ENCODE measurements at places on chromosomes 4 and X.

DNA sequence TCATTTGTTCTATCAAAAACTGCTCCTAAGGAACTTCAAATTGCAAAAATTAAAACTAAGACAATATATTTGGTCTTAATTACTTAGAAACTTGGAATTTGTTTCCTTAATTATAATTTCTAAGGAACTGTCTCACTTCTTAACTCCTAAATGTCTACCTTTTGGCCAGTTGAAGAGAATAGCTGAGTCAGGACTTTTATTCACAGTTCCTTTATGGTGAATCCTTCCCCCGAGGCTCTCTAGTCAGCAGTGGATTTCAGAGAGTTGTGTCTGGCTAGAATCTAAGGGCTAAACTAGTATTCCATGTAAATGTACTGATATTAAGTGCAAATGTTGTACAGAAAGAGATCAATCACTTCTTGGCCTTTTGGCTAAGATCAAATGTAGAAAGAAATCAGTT is 69.3 kb downstream of the AMMECR1 start:
- DNase-seq: no peak

DNA sequence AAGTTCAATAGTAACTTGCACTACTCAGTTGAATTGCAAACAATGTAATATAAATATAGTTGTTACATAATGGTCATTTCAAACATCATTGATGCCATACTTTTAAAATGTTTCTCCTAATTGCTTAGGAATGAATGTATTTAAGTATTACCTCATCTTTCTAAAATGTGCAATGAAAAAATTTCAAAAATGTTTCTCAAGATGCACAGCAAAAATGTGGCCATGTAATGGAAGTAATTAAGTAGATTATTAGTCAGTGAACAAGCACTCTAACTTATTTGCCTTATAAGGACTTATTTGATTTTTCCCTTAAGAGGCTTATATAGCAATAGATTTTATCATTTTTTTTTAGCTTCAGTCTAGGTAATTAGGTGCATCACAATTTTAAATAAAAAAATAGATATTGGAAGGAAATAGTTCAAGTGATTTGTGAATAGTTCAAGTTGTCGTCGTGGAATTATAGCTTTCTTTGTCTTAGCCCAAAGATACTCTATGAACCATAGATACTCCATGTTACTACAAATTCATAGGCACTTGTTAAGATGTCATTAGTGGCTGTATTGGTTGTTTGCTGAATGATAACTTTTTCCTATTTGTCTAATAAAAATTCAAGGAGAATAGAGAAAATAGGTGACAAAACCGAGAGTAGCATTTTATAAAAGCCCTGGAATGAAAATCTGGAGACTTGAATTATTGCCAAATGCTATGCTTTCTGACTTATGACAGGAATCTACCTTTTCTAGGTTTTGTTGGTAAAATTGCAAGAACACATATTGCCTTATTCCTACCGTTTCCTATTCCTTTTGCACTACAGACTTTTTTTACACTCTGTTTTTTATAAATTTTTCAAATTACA is 118.5 kb downstream of the TLL1 start:
- no peak for DNase-seq

DNA sequence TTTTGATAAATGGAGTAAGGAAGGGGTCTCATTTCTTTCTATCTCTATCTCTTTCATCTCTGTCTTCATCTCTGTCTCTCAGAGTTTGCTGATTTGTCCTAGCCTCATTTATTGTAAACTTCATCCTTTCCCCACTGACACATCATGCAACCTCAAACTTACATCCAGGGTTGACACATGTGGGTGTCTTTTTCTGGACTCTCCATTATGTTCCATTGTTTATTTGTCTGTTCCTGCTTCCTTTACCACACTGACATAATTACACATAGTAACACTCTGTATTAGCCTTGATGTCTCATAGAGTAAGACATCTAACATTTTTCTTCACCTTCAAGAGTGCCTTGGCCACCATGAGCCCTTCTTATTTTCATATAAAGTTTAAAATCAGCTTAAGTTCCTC is 8.1 kb upstream of the SRD5A3 start:
- DNase-seq: no peak

GRCh38 chr4:133147286-133147821 is 1.7 kb upstream of the PCDH10 start:
- no peak for DNase-seq

GRCh38 chr4:135368831-135369230 is 1167.2 kb upstream of the PABPC4L start:
- DNase-seq: no peak

- DNase-seq: no peak
Measured at GRCh38 chrX:41189156-41189555, 103.9 kb downstream of the USP9X start.

GRCh38 chr4:110055158-110055768 is 142.6 kb downstream of the EGF start:
- no peak for DNase-seq

- no peak for DNase-seq
Measured at GRCh38 chr4:45944000-45944399, 179.9 kb downstream of the GABRG1 start.

- DNase-seq: no peak
Measured at GRCh38 chr4:114108869-114109268, 129.4 kb upstream of the ARSJ start.

- DNase-seq: no peak
Measured at GRCh38 chrX:72060921-72061490, 70.7 kb downstream of the RTL5 start.

GRCh38 chr4:82652062-82652461 is 90.3 kb upstream of the TMEM150C start:
- peak; percentile 72 for DNase-seq

DNA sequence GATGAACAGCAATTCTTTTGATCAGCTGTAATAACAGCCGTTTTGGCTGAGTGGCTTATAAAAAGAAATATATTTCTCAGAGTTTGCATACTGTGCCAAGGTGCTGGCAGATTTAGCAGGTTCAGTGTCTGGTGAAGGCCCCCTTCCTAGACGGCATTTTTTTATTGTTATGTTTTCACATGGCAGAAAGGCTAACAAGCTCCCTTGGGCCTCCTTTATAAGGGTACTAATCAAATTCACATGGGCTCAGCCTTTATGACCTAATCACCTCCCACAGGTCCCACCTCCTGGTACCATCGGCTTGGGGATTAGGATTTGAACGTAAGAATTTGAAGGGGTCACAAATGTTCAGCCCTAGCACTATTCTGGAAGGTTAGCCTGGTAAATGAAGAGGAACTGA is 431.9 kb downstream of the SPOCK3 start:
- no peak for DNase-seq

DNA sequence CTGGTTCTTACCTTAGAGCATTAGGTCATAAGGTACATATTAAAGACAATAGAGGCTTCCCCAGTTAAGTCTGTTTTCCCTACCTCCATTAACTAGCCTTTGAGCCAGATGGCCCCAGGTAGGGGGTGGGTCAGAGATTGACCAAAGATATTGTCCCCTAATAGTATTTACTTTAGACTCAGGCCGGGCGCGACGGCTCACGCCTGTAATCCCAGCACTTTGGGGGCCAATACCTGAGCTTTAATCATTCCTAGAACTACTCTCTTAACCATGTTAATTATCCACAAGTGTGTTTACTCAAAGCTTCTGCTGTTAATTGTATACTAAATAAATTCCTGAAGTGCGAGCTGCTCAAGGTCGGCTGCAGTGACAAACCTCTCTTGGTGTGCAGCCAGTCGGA is 28.0 kb upstream of the AMBN start:
- no peak for DNase-seq

DNA sequence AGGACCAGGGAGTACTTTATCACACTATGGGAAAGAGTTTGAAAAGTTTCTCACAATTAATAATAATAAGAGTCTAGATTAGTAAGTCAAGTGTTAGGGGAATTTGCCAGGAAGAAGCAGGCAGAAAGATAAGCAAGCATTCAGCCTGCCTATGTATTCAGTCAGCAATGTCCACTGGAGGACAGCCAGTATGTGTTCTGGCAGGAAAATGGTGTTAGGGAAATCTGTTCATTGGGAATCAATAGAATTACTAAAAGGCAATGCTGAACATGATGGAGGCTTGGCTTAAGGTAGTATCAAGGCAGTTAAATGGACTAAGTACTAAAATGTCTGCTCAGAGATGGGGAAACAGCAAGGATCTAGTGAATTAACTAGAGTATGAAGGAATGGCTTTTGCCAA is 221.2 kb downstream of the PPP4R3C start:
- DNase-seq: no peak

DNA sequence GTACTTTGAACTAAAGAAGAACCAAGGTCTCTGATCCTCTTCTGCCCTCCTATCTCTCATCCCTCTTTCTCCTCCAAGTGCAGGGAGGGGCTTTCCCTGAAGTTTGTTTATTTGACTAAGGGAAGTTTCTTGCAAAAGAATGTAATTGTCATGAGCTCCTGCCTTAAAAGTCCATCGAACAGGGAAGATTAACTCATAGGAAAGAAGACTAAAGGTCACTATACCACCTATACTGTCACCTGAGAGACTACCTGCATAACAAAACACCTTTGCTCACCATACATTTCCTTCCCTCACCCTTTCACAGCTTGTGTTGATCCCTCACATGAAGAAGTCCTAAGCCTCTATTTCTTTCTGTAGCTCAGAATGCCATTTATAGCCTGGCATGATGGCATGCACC is 59.4 kb upstream of the C4orf54 start:
- no peak for DNase-seq

GRCh38 chr4:16329125-16329796 is 103.0 kb upstream of the TAPT1 start:
- no peak for DNase-seq

GRCh38 chrX:132037479-132037993 is 14.4 kb downstream of the STK26 start:
- no peak for DNase-seq

- DNase-seq: no peak
Measured at GRCh38 chr4:55964046-55964445, 15.3 kb downstream of the CEP135 start.

- no peak for DNase-seq
Measured at GRCh38 chrX:119489212-119490074, 21.2 kb downstream of the SLC25A5 start.

DNA sequence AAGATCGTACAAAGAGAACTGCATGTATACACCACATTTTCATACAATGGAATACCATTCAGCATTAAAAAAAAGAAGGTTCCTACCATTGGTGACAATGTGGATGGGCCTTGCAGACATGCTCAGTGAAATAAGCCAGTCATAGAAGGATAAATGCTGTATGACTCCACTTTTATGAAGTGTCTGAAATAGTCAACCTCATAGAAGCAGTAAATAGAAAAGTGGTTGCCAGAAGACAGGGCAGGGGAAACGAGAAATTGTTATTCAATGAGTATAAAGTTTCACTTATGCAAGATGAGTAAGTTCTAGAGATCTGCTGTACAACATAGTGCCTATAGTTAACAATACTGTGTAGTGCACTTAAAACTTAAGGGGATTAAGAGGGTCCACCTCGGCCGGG is 257.5 kb upstream of the FTHL17 start:
- DNase-seq: no peak

DNA sequence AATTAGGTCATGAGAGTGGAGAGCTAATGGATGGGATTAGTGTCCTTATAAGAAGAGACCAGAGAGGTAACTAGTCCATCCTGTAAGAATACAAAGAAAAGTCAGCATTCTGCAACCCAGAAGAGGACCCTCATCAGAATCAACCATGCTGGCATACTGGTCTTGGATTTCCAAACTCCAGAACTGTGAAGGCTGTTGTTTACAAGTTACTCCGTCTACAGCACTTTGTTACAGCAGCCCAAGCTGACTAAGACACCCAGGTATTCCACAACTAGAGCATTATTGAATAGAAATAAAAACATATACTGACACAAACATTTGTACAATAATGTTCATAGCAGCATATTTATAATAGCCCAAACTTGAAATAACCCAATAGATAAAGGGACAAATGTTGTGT is 9.2 kb downstream of the TMEM156 start:
- no peak for DNase-seq

DNA sequence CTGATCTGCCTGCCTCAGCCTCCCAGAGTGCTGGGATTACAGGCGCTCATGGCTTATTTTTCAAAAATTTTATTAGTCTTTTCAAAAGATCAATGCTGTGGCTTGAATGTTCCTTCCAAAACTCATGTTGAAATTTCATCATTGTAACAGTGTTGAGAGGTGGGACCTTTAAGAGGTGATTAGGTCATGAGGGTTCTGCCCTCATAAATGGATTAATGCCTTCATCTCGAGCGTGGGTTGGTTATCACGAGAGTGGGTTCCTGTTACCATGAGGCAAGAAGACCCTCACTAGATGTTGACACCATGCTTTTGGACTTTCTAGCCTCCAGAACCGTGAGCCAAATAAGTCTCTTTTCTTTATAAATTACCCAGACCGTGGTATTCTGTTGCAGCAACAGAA is 30.3 kb downstream of the EIF2S3 start:
- no peak for DNase-seq

- no peak for DNase-seq
Measured at GRCh38 chr4:122854447-122855352, 28.1 kb downstream of the FGF2 start.

DNA sequence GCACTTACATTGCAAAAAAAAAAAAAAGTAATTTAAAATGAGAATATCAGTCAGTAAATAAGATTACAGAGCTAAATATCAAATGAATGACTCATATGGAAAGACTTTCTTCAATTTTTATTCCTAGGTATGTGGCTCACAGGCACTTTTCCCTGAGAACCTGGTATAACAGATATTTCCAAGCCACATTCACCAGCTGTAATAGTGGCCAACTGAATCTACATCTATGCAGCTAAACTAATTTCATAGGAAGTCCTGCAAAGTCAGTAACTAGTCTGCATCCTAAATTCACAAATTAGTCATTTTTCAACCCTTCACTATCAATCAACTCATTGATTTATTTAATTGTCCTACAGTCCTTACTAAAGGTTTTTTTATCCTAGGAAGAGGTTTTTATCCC is 5.6 kb downstream of the PDE5A start:
- DNase-seq: no peak

DNA sequence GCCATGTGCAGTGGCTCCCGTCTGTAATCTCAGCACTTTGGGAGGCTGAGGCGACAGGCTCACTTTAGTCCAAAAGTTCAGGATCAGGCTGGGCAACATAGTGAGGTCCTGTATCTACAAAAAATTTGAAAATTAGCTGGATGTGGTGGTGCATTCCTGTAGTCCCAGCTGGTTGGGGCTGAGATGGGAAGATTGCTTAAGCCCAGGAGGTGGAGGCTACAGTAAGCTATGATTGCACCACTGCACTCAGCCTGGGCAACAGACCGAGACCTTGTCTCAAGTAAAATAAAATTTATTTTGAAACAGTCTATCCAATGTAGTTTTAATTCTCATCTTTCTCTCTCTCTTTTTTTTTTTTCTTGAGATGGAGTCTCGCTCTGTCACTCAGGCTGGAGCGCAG is 21.1 kb downstream of the RBM10 start:
- DNase-seq: no peak

Data from KBM-7 (cell line).